ENCODE measurements at places on chromosomes 2 and 18.

GRCh38 chr18:9029131-9029530 is 73.4 kb upstream of the NDUFV2 start:
- no peaks in the 10 kb centered on the region for H3K4me1 ChIP-seq
- no peak overlapping the region for H3K4me3 ChIP-seq
- no peak overlapping the region for H3K27ac ChIP-seq

GRCh38 chr2:232966122-232966521 is 46.9 kb downstream of the NGEF start:
- no peaks in the 10 kb centered on the region for H3K27me3 ChIP-seq
- H3K27ac ChIP-seq = no peak overlapping the region
- no peak overlapping the region for H3K4me3 ChIP-seq

DNA sequence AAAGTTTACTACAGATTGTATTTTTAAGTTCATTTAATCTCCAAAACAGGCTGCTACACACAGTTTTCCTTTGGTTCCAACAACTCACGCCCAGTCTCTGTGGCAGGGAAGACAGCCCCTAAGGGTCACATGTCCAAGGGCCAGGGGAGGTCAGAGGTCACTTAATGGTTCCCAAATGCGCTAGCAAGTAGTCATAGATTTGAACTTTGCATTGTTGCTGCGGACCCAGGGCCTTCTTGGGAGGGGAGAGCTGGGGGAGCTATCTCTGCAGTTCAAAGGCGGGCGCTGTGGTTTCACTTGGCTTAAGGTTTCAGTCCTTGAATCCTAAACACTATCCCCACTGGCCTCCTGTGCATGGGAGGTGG is 74.8 kb upstream of the ZNF532 start:
- H3K4me3 ChIP-seq = no peak overlapping the region
- no peaks in the 10 kb centered on the region for H3K27me3 ChIP-seq
- H3K36me3 ChIP-seq = no peaks in the 10 kb centered on the region
- DNase-seq = no peak
- H3K27ac ChIP-seq = no peak overlapping the region

DNA sequence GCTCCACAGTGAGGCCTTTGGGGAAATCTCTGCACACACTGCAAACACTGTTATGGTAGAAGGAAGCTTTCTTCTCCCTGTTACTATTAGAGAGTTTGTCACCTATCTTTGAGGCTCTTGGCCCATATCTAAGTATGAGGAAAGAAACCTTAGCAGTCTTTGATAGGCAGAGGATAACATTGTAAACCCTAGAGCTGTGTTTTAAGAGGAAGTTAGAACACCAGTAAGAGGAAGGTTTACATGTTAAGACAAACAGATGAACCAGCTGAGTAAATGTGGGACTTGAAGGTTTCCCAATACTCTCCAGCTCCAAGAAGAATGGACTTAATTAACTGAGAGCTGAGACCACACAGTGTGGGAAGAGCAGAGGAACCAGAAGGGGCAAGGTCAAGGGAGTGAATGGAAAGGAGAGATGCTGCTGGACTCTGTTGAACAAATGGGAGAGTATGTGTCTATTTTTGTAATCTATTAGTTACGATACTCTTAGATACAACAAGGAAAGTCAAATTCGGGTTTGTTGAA is 257.0 kb downstream of the DPP10 start:
- H3K36me3 ChIP-seq = no peaks in the 10 kb centered on the region
- peaks cover 2% of the 10 kb centered on the region for H3K27me3 ChIP-seq
- no peak overlapping the region for H3K4me3 ChIP-seq
- no peaks in the 10 kb centered on the region for H3K4me1 ChIP-seq
- no peak for DNase-seq
- no peak overlapping the region for H3K27ac ChIP-seq

DNA sequence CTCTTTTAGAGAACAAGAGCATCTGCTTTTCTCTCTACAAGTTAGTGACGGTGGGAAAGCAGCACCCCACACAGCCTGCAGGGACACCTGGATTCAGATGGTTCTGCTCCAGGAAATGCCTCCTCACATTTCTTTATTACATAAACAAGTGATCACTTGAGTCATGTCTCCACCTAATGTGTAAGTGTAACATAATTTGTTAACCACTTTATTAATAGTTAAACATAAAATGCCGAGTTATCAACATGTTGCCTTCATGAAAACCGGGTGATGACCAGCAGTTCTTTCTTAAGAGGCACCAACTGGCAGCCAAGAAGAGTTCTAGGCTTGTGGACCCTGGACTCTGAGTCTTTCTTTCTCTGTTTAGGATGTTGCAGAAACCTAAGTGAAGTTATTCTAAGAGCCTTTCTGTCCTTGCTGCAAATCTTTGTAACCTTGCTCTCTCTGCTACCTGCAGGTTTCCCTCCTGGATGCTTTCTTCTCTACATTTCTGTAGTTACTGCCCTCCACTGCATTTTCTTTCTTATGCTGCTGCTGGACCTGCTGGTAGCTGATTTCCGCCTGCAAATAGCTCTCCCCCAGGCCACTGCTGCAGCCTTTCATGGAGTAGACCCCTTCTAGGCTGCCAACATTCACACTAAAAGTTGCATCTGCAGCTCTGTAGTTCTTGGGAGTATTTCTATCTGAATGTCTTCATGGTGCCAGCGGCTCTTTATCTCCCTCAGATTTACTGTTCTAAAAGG is 24.3 kb downstream of the UPP2 start:
- no peak overlapping the region for H3K4me3 ChIP-seq
- no peak overlapping the region for H3K27ac ChIP-seq
- peaks cover 2% of the 10 kb centered on the region for H3K4me1 ChIP-seq
- no peaks in the 10 kb centered on the region for H3K36me3 ChIP-seq

GRCh38 chr18:78906066-78906465 is 73.6 kb upstream of the SALL3 start:
- no peaks in the 10 kb centered on the region for H3K4me1 ChIP-seq
- H3K27ac ChIP-seq = no peak overlapping the region
- no peak for DNase-seq

DNA sequence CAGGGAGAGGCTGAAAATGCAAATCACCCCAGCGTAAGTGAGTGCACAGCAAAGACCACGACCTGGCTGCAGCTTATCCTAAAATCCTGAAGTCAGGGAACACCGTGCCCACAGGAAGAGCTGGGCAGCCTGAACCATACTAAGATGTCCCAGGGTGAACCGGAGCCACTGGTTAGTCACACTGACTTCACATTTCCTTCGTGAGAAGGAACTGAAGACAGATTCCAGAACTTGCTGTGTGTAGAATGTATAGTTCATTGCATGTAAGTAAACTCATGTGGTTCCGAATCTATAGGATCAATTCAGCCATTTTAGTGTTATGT is 84.6 kb upstream of the NDUFV2 start:
- H3K27ac ChIP-seq = no peak overlapping the region
- no peaks in the 10 kb centered on the region for H3K27me3 ChIP-seq
- no peaks in the 10 kb centered on the region for H3K36me3 ChIP-seq
- DNase-seq = peak; percentile 40
- H3K4me3 ChIP-seq = peak overlapping the region; percentile 60

DNA sequence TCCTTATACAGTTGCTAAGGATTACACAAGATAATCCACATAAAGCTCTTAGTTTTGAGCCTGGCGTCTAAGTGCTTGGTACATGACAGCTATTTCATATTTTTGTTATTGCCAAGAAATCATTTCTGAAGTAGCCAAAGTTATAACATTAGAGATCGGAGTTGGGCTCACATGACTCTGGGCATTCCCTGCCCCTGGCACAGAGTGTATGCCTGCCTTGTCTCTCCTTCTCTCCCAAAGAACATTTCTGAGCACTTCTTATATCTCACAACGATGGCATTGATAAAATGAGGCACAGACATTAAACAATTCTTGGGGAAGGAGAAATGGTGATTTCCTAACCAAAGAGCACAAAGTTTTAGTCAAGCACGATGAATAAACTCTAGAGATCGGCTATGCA is 87.7 kb upstream of the DDX18 start:
- DNase-seq = no peak
- H3K4me1 ChIP-seq = peaks cover 6% of the 10 kb centered on the region

- H3K27ac ChIP-seq = no peak overlapping the region
- H3K4me3 ChIP-seq = no peak overlapping the region
- peaks cover 29% of the 10 kb centered on the region for H3K4me1 ChIP-seq
- no peaks in the 10 kb centered on the region for H3K36me3 ChIP-seq
- H3K27me3 ChIP-seq = peaks cover 2% of the 10 kb centered on the region
- peak; percentile 49 for DNase-seq
Measured at GRCh38 chr2:218066926-218067515, 2.0 kb upstream of the RUFY4 start.

DNA sequence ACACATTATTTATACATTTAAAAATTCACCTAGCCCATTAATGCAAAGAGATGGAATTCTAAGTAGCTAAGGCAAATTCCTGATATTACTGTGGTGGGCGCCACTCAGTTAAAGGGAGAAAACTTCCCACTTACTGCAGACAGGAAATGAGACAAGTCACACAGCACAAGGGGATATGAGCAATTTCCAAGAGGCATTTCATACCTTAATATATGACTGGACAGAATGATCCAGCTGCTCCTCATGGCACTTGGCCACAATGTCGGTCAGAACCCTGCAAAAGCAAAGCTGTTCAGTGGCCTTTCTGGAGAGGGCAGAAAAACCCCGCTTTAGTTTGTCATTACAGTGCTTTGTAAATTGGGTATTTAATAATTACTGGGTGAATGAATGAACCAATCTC is 121.4 kb upstream of the CCDC195 start:
- H3K36me3 ChIP-seq = peaks cover 36% of the 10 kb centered on the region
- no peaks in the 10 kb centered on the region for H3K27me3 ChIP-seq
- no peak overlapping the region for H3K4me3 ChIP-seq
- no peak overlapping the region for H3K27ac ChIP-seq

DNA sequence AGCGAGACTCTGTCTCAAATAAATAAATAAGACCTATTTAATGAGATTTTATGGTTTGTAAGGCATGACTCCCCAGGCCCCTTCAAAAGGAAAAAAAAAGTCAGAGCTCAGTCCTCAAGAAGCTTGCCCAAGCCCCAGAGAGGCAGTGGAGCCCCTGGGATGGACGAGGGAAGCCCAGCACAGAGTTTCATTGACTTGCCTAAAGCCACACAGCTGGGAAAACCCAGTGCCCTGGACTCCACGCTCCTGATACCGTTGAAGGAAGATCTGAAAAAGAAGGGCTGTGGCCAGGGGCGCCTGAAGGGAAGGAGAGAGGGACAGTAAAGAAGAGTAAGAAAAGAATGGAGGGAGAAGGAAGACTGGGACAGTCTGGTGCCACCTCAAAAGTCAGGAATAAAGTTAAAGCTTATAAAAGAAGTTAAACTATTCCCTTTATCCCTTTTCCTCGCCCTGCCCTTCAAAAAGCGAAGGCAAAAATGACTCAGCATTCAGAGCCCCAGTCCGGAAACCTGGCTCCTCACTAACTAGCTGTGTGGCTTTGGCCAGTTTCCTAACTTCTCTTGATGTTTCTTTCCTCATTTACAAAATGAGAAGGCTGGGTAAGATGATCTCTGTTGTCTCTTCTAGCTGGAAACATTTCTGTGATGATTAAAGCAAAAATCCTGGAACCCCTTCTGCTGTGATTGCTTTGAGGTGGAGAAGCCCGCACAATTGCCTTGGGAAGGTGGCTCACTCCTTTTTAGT is 46.7 kb downstream of the LYPD1 start:
- H3K27me3 ChIP-seq = no peaks in the 10 kb centered on the region
- peak; percentile 18 for DNase-seq
- H3K4me3 ChIP-seq = no peak overlapping the region
- H3K36me3 ChIP-seq = no peaks in the 10 kb centered on the region
- no peak overlapping the region for H3K27ac ChIP-seq

- H3K27ac ChIP-seq = peak overlapping the region; percentile 95
- H3K4me3 ChIP-seq = peak overlapping the region; percentile 97
- no peaks in the 10 kb centered on the region for H3K27me3 ChIP-seq
- DNase-seq = peak; percentile 69
Measured at GRCh38 chr2:208265371-208265800, 669 bp upstream of the PIKFYVE start.

- H3K27ac ChIP-seq = no peak overlapping the region
- H3K4me3 ChIP-seq = no peak overlapping the region
- H3K27me3 ChIP-seq = no peaks in the 10 kb centered on the region
- H3K36me3 ChIP-seq = no peaks in the 10 kb centered on the region
- DNase-seq = no peak
- no peaks in the 10 kb centered on the region for H3K4me1 ChIP-seq
Measured at GRCh38 chr2:219020604-219021365, 20.5 kb downstream of the CFAP65 start.

DNA sequence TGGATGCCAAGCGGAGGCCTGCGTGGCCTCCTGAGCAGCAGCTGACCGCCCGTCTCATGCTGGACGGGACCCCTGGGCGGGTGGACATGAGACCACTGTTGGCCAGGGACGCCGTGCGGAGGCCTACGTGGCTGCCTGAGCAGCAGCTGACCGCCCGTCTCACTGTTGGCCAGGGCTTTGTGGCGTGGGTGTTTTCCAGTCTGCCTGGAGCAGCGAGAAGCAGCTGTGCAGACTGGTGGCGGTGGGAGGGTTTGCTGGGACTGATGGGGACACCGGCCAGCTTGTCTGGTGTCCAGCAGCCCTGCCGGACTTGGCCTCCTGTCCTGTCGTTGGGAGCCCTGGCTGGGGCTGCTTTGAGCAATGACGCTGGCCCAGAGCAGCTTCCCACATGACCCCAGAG is 5.8 kb upstream of the D2HGDH start:
- no peak for DNase-seq
- no peak overlapping the region for H3K27ac ChIP-seq
- no peak overlapping the region for H3K4me3 ChIP-seq
- peaks cover 6% of the 10 kb centered on the region for H3K36me3 ChIP-seq

GRCh38 chr2:126979039-126980003 is 80.6 kb downstream of the TEX51 start:
- H3K27ac ChIP-seq = no peak overlapping the region
- no peaks in the 10 kb centered on the region for H3K4me1 ChIP-seq
- no peak for DNase-seq
- H3K27me3 ChIP-seq = no peaks in the 10 kb centered on the region

DNA sequence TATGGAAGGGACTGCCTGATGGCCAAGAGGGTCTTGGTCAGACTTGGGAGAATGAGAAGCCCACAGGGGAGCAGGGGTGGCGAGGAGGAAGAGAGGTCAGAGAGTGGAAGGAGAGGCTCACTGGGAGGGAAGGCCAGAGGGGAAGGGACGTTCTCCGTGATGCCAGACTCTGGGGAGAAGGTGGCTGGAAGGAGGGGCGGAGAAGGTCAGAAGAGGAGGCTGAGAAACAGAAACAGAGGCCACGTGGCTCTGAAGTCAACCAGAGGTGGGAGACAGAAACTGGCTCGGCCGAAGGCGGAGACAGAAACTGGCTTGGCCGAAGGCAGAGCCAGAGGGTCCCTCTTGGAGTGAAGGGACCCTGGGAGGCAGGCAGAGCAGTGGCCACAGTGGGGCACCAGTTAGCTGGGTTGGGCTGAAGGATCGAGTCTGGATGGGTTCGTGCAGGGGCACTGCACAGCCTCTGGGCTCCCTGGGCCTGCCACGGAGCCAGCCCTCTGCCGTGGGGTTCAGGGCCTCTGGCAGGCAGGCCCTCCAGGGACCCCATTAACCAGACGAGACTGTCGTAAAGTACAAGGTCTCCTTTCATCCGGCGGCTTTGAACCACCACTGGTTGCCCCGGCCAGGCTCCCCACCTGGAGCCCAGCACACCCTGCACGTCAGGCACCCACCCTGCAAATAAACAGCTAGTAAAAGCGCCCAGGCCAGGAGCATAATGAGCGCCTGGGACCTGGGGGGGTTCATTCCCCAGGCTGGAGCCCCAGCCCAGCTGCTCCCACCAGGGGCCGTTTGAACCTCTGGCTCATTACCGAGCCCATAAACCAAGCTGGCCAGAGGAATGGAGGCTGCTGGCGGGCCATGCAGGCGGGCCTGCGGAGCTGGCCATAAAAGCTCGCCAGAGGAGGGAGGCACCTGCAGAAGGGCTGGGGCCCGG is 218.8 kb downstream of the DYSF start:
- DNase-seq = no peak
- no peaks in the 10 kb centered on the region for H3K36me3 ChIP-seq
- no peaks in the 10 kb centered on the region for H3K27me3 ChIP-seq
- no peak overlapping the region for H3K27ac ChIP-seq
